Stimulated activated CD4-positive, alpha-beta T cell treated with anti-CD3 and anti-CD28 coated beads, Interleukin-4, amount 100 ng/mL, for 1 hour (primary cell): ENCODE measurements at places on chromosomes 3 and 15.

DNA sequence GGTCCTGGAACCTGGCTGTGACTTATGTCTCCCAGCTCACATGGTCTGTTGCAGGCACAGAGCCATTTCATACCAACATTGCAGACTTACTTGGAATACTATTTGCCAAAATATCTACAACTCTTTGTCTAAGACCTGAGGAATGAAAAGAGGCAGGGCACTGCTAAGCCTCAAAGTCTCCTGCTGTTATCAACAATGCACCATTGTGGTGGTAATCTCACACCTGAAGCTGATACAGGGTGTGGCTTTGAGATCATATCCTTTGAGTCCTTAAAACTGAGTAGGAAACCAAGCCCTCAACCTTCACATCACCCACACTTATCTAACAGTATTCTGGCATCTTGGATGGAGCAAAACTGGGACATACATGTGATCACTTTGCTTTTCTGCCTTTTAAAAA is 782.0 kb downstream of the EPHA3 start:
- DNase-seq, result no peak

GRCh38 chr15:80572337-80572736 is 122.8 kb upstream of the ABHD17C start:
- no peak for DNase-seq

DNA sequence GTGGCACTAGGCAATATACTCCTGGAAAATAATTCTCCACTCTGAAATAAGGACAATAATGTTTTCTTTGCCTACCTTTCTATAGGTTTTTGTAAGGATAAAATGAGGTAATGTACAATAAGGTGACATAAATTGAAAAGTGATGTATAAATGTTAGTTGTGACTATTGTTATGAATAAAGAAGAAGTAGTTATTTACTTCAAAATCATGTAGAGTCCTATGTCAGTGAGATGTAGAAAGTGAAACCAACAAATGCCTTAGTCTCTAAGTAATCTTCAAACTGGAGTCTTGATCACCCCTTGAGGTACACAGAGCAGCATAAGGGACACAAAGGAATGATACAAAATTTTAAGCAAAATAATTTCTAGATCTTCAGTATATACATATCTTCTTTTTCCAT is 60.3 kb upstream of the TP63 start:
- DNase-seq, result no peak

DNA sequence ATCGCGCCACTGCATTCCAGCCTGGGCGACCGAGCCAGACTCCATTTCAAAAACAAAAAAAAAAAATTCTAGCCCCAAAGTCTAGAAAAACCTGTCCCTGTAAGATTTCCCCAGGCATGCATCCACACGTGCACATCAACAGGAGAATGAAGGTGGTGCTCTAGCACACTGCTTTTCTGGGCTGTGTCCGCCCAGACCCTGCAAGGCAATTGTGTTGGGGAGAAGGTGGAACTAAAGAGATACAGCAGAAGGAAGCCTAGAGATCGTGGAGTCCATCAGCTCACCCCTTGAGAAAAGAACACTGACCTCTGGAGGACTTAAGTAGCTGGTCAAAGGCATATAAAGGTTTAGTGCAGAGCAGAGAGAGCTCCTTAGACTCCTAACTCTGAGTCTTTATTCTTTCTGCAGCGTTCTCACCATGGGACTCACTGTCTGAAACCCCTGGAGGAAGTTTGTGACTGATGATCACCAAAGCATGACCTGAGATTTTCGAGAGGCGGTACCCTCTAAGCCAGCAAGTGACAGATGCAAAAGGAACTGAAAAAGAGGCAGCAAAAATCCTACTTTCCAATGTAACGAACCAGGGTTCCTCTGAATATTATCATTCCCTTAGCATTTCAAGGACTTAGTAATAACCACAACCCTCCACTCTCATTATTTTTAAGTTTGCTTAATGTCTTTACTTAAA is 179.8 kb downstream of the MEX3B start:
- DNase-seq, result no peak

- DNase-seq, result no peak
These were observed 44.8 kb downstream of the POLR2M start for GRCh38 chr15:57751177-57751800.

- no peak for DNase-seq
These were observed 1.1 kb downstream of the CASR start for GRCh38 chr3:122184591-122184929.

DNA sequence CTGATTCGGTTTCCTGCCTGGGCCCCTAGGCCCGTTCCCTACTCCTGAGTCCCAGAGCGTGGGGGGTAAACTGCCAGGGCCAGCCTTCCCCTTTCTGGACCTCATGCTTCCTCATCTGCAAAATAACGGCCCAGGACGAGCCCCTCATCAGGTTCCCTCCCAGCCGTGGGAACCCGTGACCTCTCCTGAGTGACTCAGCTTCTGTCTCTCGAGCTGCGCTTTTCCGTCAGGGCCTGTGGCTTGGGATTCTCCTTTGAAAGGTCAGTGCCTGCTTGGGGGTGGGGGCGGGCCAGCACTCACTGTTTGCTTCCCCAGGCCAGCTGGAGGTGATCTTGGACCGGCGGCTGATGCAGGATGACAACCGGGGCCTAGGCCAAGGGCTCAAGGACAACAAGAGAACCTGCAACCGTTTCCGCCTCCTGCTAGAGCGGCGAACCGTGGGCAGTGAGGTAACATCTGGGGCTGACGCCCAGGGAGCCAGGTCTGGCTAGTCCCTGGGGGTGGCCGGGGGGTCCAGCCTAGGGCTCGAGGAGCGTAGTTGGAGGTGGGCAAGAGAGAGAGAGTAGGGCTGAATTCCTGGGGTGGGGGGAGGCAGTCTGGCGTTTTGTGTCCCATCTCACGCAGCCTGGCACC is 12.8 kb downstream of the MAN2A2 start:
- DNase-seq, result no peak

GRCh38 chr15:93505506-93505905 is 416.5 kb upstream of the RGMA start:
- DNase-seq, result no peak

DNA sequence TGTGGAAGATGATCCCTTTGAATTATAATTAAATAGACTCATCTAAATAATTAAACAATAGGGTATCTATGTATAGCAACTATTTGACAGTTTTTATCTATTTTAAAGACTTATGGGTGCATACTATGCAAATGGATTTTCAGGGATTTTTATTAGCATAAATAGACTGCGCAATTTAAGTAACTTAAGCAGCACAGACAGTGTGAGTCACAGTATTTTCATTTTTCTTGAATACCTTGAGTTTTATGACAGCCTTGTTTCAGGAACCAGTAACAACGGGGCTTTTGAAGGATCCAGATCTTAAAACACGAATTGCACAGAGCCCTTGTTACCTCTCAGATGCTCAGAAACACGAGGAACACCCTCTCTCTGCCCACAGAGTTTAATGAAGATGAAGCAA is 175.5 kb upstream of the CD96 start:
- DNase-seq, result no peak

DNA sequence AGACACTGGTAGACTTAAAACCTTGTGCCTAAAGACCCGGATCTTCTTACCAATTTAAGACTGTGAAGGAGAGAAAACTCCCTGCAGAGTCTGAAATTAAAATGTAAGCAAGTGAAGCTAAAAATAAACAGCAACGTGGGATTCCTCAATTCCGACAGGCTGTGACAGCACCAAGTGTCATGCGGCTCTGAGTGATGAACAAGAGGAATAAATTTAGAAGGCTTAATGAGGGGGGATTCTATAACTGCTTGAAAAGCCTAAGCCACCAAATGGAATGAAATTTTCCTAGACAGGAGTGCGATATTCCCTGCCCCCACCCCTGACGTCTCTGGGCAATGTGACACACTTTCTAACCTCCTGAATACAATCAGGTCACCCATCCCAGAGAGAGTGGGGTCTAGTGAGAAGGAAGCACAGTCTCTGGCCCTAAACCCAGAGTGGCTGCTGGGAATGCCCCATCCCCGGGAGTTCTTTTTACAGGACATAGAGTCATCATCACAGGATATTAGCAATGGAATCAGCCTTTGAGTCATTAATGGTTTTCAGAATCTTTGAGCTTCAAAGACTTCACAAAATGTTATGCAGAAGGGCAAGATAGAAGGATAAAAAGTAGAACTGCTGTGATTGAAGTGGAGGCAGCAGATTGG is 114.3 kb downstream of the EDEM1 start:
- no peak for DNase-seq

DNA sequence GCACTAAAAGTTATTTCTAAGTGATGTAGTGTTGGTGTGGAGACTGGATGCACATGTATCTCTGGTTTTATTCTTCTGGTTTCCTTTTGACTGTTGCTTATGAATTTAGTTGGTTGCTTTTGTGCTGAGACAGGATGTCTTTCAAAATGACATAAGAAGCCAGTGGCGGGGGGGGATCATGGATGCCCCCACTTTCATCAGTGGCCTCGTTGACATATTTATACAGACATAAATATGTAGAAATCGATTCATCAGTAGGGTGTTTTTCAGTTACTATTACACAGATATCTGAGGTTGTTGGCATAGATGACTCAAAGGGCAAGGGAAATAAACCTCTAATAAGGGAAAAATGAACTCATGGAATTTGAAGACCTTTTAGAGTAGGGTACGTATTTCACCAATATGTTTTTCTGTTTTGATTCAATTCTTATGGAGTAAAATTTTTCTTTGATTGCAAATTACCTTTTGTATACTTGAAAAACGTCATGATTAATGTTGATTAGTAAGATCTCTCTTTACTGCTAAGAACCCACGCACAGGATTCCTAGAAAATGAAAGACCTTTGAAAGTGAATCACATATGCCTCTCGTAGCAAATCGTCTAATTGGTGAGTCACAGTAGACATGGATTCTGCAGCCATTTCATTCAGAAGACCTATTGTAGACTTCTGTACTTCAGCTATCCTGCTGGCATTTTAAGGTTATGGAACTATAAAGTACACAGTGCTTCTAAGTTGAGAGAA is 97.4 kb upstream of the RBMS3 start:
- DNase-seq, result peak; percentile 17

- DNase-seq, result no peak
These were observed 774.4 kb downstream of the ROBO1 start for GRCh38 chr3:78993375-78993774.

DNA sequence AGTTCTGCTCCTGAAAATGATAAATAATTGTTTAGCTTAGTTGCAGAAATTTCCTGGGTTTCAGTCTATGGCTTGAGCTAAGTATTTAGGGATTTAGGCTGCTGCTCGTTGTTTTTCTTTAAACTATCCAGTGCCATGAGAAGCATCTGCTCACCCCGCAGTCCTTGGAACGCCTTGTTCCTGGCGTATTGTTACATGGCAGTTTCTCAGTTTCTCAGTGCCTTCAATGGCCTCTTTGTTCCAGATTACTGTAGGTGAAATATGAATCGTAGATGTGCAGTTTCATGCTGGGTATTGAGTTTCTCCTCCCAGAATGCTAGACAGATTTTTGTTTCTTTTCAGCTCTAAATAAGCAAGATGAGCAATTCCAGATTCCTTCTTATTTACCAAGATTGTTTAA is 269.5 kb upstream of the GBE1 start:
- no peak for DNase-seq

- no peak for DNase-seq
These were observed 8.7 kb downstream of the ADPGK start for GRCh38 chr15:72774696-72775383.

GRCh38 chr15:64163659-64164362 is 989 bp upstream of the PPIB start:
- no peak for DNase-seq

- DNase-seq, result no peak
These were observed 173.6 kb upstream of the BHLHE40 start for GRCh38 chr3:4805662-4806061.

- DNase-seq, result no peak
These were observed 4.6 kb downstream of the SETD5 start for GRCh38 chr3:9401986-9402385.

GRCh38 chr3:62028236-62028635 is 345.1 kb downstream of the FEZF2 start:
- no peak for DNase-seq

DNA sequence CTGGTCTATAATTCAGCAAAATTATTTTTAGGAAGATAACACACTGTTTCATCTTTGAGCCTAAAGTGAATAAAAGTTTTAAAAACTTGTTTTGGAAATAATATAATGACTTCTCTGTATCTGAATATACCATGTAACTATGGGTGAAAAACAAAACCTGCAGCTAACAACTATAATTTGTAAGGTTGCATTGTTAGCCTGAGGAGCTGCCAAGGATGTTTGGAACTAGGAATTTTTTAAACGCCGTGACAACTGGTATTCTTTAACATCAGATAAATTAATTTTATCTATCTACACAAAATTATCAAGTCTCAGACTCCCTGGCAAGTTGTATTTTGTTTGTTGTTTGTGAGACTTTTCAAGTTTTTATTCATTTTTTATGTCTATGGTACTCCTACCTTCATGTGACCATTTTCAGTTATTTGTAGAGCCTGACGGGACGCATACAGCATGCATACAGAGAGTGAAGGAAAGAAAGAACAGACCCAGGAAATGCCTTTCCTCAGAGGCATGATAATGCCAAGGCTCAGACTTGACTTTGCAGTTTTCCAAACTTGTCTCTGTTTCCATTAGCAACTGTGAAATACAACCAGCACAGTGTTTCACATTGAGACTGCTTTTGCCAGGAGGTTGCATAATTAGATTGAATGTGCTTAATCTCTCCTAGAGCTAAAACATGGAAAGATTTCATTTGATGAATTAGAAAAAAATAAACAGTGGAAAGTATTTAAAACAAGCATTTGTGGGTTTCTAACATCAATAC is 60.8 kb upstream of the ARHGEF26 start:
- DNase-seq, result no peak

- DNase-seq, result no peak
These were observed 137.4 kb downstream of the VPS8 start for GRCh38 chr3:184949251-184949965.

DNA sequence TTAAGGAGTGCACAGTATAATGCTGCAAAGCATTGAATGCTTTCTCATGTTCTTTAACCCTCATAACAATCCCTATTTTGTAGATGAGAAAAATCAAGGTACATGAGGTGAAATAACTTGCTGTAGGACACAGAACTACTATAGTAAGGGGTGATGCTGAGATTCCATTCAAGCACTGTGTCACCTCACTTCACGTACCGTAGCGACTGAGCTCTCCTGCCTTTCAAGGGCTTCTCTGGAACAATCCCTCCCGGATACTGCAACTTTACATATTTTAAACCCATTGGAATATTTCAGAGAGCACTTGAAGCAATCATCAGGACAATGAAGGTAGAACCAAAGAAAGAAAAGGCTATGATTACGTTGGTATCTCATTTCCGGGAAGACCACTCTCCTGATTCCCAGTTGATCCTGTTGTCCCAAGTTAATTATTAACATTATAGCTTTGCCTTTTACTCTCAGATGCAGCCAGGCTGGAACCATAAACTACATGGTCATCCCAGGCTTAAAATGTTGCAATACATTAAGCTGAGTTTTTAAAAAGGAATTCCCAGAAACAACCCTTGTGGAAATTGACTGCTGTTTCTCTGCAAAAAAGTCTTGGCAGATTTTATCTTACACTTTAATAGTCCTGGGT is 252.2 kb upstream of the IGF1R start:
- no peak for DNase-seq

GRCh38 chr3:183272791-183273190 is 19.7 kb downstream of the B3GNT5 start:
- no peak for DNase-seq
